CD8-positive, alpha-beta T cell (primary cell): ENCODE measurements at places on chromosomes 3 and 15. TPM values are rescaled to one million over a fixed set of nuclear protein-coding genes. Genes with fewer than 3 reads are reported as not detected.

DGKG gene
- total RNA-seq = not detected

KIF9 gene
- total RNA-seq = 12.2 TPM

GP9 gene
- not detected for total RNA-seq

KBTBD13 gene
- not detected for total RNA-seq

TF gene
- 0.65 TPM for total RNA-seq

PLCH1 gene
- not detected for total RNA-seq

CHD2 gene
- 669 TPM for total RNA-seq

CAND2 gene
- 1.1 TPM for total RNA-seq

WNT5A gene
- not detected for total RNA-seq

TUSC7 gene
- total RNA-seq = not detected

ILDR1 gene
- not detected for total RNA-seq

CYP8B1 gene
- not detected for total RNA-seq

ARL14 gene
- total RNA-seq = not detected

- DNase-seq = no peak
Observed at GRCh38 chr3:178001670-178002101, 534.5 kb upstream of the KCNMB2 start.

DNA sequence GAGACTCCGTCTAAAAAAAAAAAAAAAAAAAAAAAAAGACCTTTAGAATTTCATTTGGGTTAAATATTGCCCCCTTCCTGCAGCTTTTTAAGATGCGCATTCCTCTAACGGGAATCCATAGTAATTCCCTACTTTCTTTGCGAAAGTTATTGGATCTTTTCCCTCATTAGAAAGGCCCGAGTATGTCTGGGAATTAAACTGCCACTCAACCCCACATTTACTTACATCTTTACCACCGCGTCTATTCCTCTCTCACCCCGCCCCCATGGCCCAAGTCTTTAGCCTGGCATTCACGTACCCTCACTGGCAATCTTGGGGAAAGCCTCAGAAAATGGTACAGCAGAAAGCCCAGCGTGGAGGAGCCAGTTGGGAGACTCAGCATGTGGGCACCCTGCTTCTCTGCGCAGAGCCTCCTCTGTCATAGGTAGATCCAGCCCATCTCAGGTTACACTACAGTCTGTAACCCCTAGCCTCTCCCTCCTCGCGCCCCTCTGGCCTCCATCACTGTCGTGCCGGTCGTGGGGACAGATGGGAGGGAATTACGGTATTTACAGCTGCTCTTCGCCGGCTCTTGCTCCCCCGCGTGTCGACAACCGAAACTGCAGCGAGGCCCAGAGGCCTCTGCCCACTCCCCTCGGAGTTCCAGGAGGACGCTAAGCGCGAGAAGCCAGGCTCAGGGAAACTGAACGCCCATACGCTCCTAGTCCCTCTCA, 6.4 kb upstream of the ANKDD1A start:
- DNase-seq = peak; percentile 86

- no peak for DNase-seq
Observed at GRCh38 chr3:106183762-106184391, 315.1 kb upstream of the CBLB start.

DNA sequence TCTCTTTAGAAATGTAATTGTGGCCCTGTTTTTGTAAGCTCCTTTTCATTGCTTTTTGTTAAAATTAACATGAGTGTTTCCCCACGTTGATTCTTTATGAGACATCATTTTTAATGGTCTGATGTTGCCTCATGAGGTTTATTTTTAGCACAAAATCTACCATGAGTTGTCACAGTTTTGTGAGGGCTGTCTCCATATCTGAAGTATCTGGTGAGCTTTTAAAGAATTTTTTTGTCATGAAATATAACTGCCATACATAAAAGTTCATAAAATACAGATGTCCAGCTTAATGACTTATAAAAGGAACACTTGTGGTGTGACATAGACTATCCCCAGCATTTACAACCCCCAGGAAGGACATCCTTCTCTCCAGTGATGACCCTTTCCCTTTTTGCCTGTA, 34.3 kb upstream of the CEMIP start:
- DNase-seq = no peak

- DNase-seq = no peak
Observed at GRCh38 chr15:62850791-62851291, 191.7 kb upstream of the TPM1 start.

GRCh38 chr3:112633757-112634156, 7.2 kb downstream of the CCDC80 start:
- DNase-seq = no peak

- no peak for DNase-seq
Observed at GRCh38 chr3:37526511-37526910, 335.2 kb upstream of the CTDSPL start.

GRCh38 chr3:127222664-127223063, 29.7 kb downstream of the PRR23E start:
- no peak for DNase-seq

DNA sequence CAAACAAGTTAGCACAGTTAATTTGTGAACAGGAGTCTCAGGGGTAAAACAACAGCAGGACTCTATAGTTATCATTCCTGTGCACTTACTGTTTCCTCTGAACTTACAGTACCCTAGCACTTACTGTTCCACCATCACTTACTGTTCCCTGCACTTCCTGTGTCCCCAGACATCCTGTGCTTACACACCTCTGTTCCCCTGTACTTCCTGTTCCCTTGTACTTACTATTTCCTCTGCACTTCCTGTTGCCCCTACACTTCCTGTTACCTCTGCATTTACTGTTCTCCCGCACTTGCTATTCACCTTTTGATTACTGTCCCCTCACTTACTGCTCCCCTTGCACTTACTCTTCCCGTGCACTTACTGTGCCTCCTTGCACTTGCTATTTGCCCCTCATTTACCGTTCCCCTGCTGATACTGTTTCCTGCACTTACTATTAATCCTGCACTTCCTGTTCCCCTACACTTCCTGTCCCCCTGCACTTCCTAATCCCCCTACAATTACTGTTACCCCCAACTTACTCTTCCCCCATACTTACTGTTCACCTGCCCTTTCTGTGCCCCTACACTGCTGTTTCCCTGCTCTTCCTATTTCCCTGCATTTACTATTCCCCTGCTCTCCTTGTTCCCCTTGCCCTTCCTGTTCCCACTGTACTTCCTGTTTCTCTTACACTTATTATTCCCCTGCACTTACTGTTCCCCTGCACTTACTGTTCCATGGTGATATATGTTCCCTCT, 30.3 kb downstream of the TPRA1 start:
- no peak for DNase-seq

DNA sequence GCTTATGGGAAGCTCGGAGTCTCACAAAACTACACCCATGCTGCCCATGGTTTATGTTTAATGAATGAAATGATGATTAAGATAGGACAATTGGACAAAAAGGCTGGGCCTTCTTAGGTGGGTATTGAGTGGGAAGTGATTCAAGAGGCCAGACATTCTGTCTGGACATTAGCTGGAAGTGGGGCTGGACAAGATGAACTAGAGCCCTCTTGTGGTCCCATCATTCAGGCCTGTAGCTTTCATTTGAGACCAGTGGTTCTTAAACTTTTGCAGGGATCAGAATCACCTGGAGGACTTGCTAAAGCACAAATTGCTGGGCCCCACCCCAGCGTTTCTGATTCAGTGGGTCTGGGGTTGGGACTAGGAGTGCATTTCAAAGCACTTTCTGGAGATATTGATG, 290.4 kb upstream of the CTDSPL start:
- DNase-seq = no peak

DNA sequence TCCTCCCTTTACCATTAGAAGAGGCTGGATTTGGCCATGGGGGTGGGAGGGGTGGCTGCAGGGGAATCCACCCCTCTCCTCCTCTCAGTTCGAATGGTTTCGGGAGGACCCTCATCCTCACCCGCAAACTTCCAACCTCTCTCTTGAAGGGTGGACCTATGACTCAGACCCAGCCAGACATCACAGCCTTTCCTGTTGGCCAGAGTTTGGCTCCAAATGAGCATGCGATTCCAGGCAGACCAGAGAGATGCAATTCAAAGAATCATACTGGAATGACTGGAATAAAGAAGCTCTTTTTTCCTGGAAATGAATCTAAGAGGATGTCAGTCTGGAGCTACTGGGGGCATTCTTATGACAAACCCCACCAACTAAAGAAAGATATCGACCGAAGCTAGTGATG, 516.7 kb upstream of the MDFIC2 start:
- no peak for DNase-seq

GRCh38 chr15:32123473-32123872, 93.2 kb downstream of the CHRNA7 start:
- DNase-seq = no peak

DNA sequence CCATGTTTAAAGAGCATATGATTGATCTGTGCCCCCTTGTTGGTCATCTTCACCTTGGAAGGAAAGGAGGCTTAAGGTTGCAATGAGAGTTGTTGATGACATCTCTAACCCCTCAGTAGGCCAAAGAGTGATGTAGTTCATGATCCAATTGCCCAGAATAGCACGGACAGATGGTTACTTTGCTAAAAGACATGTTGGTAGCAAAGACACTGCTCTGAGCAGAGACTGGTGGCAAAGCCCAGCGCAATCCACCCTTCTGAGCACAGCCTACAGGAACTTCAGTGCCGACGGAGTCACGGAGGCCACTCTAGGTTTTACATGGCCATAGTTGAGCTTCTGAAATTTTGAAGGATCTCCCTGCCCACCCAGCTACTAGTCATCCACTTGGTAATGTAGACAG, 21.8 kb downstream of the FBXO45 start:
- DNase-seq = no peak

GRCh38 chr3:188643736-188644135, 489.8 kb downstream of the LPP start:
- DNase-seq = no peak

DNA sequence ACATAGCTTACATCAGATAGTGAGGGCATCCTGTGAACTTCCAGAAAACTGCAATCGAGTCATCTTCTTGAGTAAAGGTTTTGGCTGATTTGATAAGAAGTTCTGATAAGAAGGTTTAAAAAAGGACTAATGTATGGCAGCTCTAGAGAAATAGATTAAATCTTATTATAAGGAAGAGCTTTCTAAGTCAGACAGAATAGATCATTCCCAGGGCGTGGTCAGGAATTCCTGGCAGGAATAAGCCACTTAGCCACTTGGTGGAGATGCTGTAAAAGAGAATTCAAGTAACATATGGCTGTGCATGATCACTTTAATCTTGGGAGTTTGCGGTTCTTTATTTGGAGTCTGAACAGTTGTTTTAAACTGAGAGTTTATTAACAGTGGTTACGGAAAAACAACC, 17.4 kb downstream of the PGBD4 start:
- no peak for DNase-seq

GRCh38 chr15:69648212-69648611, 195.6 kb downstream of the RPLP1 start:
- no peak for DNase-seq

DNA sequence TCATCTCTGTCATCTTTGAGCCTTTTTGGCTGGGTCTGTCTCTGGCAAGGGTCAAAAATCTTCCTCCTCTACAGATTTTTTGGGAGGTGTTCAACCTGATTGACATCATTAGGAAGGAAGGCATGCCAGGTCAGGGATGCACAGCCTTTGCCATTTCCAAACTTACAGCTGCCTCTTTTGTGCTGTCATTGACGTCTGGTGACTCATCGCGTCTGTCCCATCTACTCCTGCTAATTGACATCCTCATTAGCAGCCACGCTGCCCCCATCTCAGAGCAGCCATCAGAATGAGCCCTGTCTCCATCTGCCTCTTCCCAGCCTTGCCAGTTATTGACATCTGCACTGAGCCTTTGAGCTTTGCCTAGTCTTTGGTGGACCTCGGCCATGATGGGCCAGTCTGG, 53.0 kb downstream of the PDIA5 start:
- no peak for DNase-seq

- no peak for DNase-seq
Observed at GRCh38 chr3:188594139-188594538, 440.2 kb downstream of the LPP start.

GRCh38 chr15:59995568-59996297, 8.4 kb upstream of the FOXB1 start:
- no peak for DNase-seq

- no peak for DNase-seq
Observed at GRCh38 chr3:153927107-153927506, 194.1 kb upstream of the ARHGEF26 start.

GRCh38 chr3:48694610-48695392, 9.1 kb upstream of the NCKIPSD start:
- DNase-seq = no peak

DNA sequence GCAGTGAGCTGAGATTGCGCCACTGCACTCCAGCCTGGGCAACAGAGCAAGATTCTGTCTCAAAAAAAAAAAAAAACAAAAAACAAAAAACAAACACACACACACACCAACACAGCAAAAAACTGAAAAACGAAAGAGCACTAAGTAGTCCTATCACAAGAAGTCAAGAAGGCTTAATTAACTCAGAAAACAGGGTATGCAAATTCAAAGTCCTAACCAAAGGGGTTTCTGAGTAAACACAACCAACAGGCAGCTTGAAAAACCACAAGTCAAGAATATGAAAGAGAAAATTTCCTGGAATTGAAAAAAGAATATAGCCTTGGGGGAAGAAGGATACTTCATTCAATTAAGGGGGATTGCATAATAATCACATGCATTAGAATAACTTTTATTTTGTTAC, 37.7 kb upstream of the PARP14 start:
- DNase-seq = no peak

- DNase-seq = peak; percentile 54
Observed at GRCh38 chr15:78103406-78104118, 11.2 kb downstream of the SH2D7 start.

- DNase-seq = peak; percentile 70
Observed at GRCh38 chr15:40344631-40345120, 3.9 kb upstream of the CCDC9B start.

DNA sequence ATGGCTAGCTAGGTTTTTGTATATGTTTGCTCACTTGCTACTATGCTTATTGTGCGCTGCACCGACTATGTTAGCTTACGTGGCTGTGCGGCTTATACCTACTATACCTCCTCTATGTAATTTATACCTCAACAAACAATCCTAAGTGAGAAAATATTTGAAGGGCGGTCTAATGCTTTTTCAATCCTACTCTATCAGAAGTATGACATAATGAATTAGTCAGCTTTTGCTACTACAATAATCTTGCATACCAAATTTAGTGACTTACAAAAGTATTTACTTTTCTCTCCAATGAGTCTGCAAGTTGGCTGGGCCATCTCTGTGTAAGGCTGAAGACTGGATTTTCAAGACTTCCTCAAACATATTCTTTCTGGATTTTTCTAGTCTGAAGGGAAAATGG, 391.2 kb upstream of the NECTIN3 start:
- DNase-seq = no peak

- peak; percentile 81 for DNase-seq
Observed at GRCh38 chr3:171458071-171458863, 1.9 kb downstream of the TNIK start.

DNA sequence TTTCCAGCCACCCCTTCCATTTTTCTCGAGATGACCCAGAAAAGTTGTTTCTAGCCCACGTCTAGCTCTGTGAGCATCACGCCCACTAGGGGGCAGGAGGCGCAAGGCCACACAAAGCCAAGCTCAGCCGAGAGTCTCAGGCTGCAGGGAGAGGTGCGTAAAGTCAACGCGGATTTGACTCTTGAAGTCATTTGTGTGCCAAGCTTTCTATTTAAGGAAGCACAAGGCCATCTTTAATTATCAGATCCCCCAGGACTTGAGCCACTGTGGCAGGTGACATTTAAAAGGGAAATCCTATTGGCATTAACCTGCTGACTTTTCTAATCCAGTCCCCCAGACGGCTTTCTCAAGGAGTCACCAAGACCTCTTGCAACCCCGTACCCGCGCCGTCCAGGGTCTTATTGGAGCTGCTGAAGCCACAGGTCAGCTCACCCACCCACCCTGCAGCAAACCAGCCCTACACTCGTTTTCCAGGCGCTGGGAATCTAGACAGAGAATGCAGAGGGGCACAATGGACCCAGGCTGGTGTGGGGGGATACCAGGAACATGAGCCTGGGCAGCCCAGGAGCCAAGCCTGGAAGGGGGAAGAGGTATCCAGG, 62.1 kb downstream of the CAPN7 start:
- peak; percentile 77 for DNase-seq
